Stimulated activated naive CD8-positive, alpha-beta T cell treated with anti-CD3 and anti-CD28 coated beads, Interleukin-15, amount 100 ng/mL, for 72 hours (primary cell): ENCODE measurements at places on chromosomes 2 and 18.

DNA sequence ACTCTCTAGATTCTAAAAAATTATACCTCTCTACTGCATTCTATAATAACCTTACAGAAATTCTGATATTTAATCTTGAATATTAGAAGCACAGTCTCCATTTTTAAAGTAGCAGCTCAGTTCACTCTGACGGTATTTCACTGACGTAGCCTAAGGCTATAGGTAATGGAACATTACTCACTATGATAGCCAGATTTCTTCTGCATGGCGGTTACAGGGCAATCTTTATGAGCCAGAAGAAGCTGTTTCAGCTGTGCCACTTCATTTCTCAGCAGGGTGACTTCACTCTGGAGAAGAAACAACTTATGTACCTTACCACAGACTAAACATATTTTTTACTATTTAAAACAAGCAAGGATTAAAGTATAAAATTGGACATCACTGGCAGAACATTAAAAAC, 75.3 kb upstream of the CHN1 start:
- DNase-seq, result no peak

- DNase-seq, result no peak
These were observed 20.9 kb upstream of the TFPI start for GRCh38 chr2:187574969-187575750.

DNA sequence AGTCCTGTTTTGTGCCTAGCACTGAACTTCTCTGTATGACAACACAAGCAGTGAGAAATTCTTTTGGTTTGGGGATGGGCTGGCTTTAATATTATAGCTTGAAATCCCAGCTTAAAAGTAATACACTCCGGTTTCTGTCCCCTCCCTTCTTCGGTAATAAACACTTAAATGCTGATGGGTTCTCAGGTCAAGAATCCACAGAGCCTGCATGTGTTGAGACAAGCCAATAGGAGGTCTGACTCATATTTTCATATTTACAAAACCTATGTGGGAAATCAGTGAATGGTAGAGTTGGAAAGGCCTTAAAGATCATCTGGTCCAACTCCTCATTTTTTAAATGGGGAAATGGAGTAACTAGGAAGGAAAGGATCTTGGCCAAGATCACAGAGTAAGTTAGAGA, 47.5 kb downstream of the VSNL1 start:
- no peak for DNase-seq

- DNase-seq, result no peak
These were observed 65.4 kb downstream of the ARHGAP25 start for GRCh38 chr2:68800027-68800401.

- no peak for DNase-seq
These were observed 108.4 kb downstream of the IRS1 start for GRCh38 chr2:226691255-226691654.

DNA sequence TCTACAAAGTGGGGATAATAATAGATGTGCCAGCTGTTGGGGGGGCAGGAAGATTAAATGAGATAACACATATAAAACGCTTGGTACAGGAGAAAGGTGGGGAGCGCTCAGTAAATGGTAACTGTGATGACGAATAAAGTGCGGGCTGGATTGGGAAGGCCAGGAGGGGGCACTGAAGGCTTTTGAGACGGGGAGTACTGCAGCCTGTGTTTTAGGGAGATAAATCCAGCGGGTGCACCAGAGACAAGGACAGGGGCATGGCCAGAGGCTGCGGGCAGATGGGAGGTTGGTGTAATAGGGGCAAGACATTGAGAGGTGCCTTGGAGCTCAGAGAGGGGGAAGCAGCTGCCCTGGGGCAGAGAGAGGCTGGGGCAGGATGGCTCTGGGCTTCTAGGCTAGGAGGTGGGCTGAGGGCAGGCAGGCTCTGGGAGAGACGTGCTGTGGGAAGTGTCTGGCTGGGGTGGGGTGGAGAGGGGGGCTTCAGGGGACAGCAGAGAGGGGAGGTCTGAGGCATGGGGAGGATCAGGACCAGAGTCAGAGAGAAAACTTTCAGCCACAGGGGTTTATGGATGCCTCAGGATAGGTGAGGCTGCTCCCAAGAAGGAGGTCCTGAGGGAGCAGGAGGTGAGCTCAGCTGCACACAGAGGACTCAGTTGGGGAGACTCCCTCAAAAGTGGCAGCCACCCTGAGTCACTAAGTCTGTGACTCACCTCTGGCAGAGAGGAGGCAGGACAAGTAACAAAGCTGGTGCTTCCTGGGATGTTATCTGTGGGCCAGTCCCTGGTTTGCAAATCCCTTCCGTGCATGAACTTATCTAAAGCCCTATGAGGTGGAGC, 18.8 kb downstream of the TEX44 start:
- DNase-seq, result peak; percentile 74

- DNase-seq, result no peak
These were observed 3.5 kb downstream of the BIN1 start for GRCh38 chr2:127103243-127104165.

- DNase-seq, result no peak
These were observed 130.9 kb downstream of the NDUFA10 start for GRCh38 chr2:239894276-239894675.

DNA sequence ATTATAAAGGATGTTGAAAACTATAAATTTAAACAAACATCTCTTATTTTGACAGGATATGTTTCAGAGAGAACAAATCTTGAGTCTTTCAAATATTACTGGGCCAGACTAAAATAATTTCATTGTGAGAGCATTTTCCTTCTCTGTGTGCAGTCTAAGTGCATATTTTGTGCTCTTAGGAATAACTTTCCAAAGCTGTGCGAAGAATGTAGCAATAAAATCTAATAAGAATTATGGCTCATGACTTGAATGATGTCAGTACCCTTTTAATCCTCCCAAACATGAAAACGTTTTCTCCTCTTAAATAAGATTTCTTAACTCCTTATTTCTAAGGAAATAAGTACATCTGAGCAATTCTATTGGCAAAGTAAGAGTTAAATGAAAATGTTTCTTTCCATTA, 76.2 kb upstream of the EFEMP1 start:
- no peak for DNase-seq

GRCh38 chr18:46622999-46623398, 34.0 kb downstream of the LOXHD1 start:
- DNase-seq, result no peak

DNA sequence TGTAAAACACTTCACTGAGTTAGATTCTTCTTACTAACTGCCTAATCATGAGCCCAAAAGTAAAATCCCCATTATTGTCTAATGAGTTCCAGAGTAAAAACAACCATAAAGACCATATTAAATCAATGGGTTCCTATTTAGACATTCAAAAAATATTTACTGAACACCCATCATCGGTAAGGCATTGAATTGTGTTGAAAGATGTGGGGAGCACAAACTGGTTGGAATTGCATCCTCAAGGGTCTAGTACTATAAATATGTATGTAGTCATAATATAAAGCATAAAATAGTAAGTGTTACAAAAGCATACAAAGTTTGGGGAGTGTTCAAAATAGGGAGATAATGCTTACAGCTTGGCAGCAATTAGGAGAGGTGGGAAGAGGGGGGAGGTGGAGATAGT, 3.0 kb upstream of the MARCHF4 start:
- DNase-seq, result no peak

- DNase-seq, result no peak
These were observed 172.5 kb downstream of the MYO1B start for GRCh38 chr2:191417746-191418145.

DNA sequence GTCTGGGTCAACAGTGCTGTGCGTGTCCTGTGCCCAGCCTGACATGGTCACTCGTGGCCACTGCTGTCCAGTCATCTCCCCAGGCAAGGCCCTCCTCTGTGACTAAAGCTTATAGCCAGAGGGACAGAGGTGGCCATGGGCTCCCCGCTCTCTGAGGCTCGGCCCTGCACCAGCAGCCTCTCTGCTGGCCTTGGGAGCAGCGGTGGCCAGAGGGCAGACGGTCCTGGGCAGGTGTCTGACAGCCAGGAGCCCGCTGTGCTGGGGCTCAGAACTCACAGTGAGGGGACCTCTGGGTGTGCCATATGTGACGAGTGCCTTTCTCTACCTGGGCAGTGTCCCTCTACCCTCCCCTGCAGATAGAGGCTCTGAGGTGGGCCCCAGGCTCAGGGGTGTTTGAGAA, 98.7 kb downstream of the FAM210A start:
- DNase-seq, result no peak

- DNase-seq, result no peak
These were observed 68.2 kb upstream of the CXCR4 start for GRCh38 chr2:136185981-136186776.

- DNase-seq, result no peak
These were observed 78.0 kb upstream of the HPCAL1 start for GRCh38 chr2:10224734-10225133.

DNA sequence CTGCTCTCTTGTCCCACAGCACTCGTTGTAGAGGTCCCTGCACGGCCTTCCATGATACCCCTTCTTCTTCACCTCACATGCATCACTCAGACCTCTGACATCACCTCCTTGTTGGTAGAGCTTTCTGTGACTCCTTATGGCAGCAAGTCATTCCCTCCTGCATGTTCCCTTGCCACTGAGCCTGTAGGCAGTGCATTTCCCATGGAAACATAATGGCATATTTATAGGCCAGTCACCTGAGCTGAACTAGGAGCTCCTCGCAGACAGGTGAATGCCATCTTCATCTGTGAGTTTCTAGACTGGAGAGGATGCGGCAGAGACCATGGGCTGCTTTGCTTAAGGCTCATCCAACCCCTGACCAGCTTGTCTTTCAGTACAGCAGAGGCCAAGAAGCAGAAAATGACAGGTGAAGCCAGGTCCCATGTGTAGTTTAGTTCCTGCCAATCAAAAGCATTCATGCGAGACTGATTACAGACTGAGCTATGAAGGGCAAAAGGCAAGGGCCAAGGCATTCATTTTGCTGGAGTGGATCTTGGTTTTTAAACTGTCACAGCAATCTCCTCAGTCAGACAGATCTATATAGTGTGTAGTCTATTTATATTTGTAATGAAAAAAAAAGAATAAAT, 59.4 kb upstream of the NEDD4L start:
- no peak for DNase-seq
